SK-MEL-5 (cell line): ENCODE measurements at places on chromosomes 6 and 20. TPM values are rescaled to one million over a fixed set of nuclear protein-coding genes. Genes with fewer than 3 reads are reported as not detected.

HLA-DOA gene
- total RNA-seq: 0.13 and 0.16 TPM in 2 replicates

TMEM14B gene
- total RNA-seq: 253 and 309 TPM in 2 replicates

CASS4 gene
- not detected in 2 replicates for total RNA-seq

TRIM15 gene
- not detected in 2 replicates for total RNA-seq

BPIFB2 gene
- not detected in 2 replicates for total RNA-seq

SPTLC3 gene
- 1.7 and 2.0 TPM in 2 replicates for total RNA-seq

SIRPD gene
- not detected in 2 replicates for total RNA-seq

TMEM151B gene
- 0.05 and 0.16 TPM in 2 replicates for total RNA-seq

INSM1 gene
- 0.56 and 0.66 TPM in 2 replicates for total RNA-seq

TSPO2 gene
- total RNA-seq: not detected in 2 replicates

NKAPL gene
- not detected in 2 replicates for total RNA-seq

MYLK2 gene
- total RNA-seq: not detected in 2 replicates

RAB23 gene
- 12.8 and 12.9 TPM in 2 replicates for total RNA-seq

NKAIN4 gene
- not detected in 2 replicates for total RNA-seq

EEF1A2 gene
- total RNA-seq: 31.7 and 32.6 TPM in 2 replicates

VAPB gene
- 26.7 and 27.8 TPM in 2 replicates for total RNA-seq

FLRT3 gene
- 1.0 and 1.2 TPM in 2 replicates for total RNA-seq

MYB gene
- 1.3 and 2.0 TPM in 2 replicates for total RNA-seq

MOXD1 gene
- 17.2 and 17.6 TPM in 2 replicates for total RNA-seq

GJA10 gene
- total RNA-seq: not detected in 2 replicates

BPIFB1 gene
- total RNA-seq: not detected in 2 replicates

SEMG1 gene
- not detected in 2 replicates for total RNA-seq

GNAS-AS1 gene
- 0.55 and 0.90 TPM in 2 replicates for total RNA-seq

RCAN2 gene
- 0.11 TPM in 1 of 2 replicates, not detected in the other for total RNA-seq

MOCS1 gene
- total RNA-seq: 11.3 and 12.9 TPM in 2 replicates
